Neural crest cell (in vitro differentiated cells): ENCODE measurements at places on chromosomes 13 and 19. TPM values are rescaled to one million over a fixed set of nuclear protein-coding genes. Genes with fewer than 3 reads are reported as not detected.

The IRF3 gene
- total RNA-seq: 70.0 and 76.0 TPM in 2 replicates

The APOC4 gene
- total RNA-seq: not detected in 2 replicates

The CDKN2D gene
- 8.7 and 9.5 TPM in 2 replicates for total RNA-seq

The NFILZ gene
- not detected in 2 replicates for total RNA-seq

The FCGBP gene
- 1.0 and 1.6 TPM in 2 replicates for total RNA-seq

The AXL gene
- total RNA-seq: 6.4 and 6.8 TPM in 2 replicates

The CEACAM1 gene
- total RNA-seq: not detected in 2 replicates

The SERPINE3 gene
- total RNA-seq: not detected in 2 replicates

The LRRC4B gene
- 42.5 and 50.2 TPM in 2 replicates for total RNA-seq

The CEACAM19 gene
- total RNA-seq: 5.0 and 6.1 TPM in 2 replicates

The BEST2 gene
- total RNA-seq: not detected in 2 replicates

The TJP3 gene
- total RNA-seq: not detected in 2 replicates

The IZUMO4 gene
- 5.5 and 5.6 TPM in 2 replicates for total RNA-seq

The DPP9 gene
- 46.8 and 48.0 TPM in 2 replicates for total RNA-seq

The KLK8 gene
- total RNA-seq: not detected in 2 replicates

The PRSS57 gene
- total RNA-seq: not detected in 2 replicates

The LYPD4 gene
- not detected in 2 replicates for total RNA-seq

The LRG1 gene
- total RNA-seq: 0.09 TPM in 2 replicates

The NKG7 gene
- total RNA-seq: not detected in 2 replicates

The SACS gene
- 75.4 and 80.5 TPM in 2 replicates for total RNA-seq

The ODAD3 gene
- 2.2 and 3.1 TPM in 2 replicates for total RNA-seq

The CD79A gene
- 0.32 and 0.70 TPM in 2 replicates for total RNA-seq

The LAIR1 gene
- not detected in 2 replicates for total RNA-seq

The PBX4 gene
- 7.5 and 7.7 TPM in 2 replicates for total RNA-seq

The CPAMD8 gene
- total RNA-seq: 14.5 and 17.0 TPM in 2 replicates

The ZNF132 gene
- total RNA-seq: 0.28 and 0.52 TPM in 2 replicates

The TSSK6 gene
- total RNA-seq: 2.7 and 2.9 TPM in 2 replicates

The CBARP gene
- 26.2 and 27.1 TPM in 2 replicates for total RNA-seq

The SH2D3A gene
- not detected in 2 replicates for total RNA-seq

The FPR2 gene
- total RNA-seq: not detected in 2 replicates

The TBCB gene
- 214 and 219 TPM in 2 replicates for total RNA-seq

The ZNF560 gene
- total RNA-seq: 0.12 TPM in 1 of 2 replicates, not detected in the other

The MAP4K1 gene
- 1.5 and 3.4 TPM in 2 replicates for total RNA-seq

The RFPL4A gene
- total RNA-seq: not detected in 2 replicates

The ZNF723 gene
- total RNA-seq: not detected in 2 replicates

The SOX21 gene
- total RNA-seq: 71.8 and 79.5 TPM in 2 replicates

The SLC46A3 gene
- 0.75 and 0.82 TPM in 2 replicates for total RNA-seq

The PLEKHF1 gene
- total RNA-seq: 1.2 TPM in 2 replicates

The TBXA2R gene
- total RNA-seq: 0.23 and 0.52 TPM in 2 replicates

The C19orf33 gene
- total RNA-seq: not detected in 2 replicates

The CEACAM3 gene
- total RNA-seq: not detected in 2 replicates

The C1QTNF9 gene
- total RNA-seq: not detected in 2 replicates

The KASH5 gene
- total RNA-seq: not detected in 2 replicates

The VASP gene
- 46.1 and 49.9 TPM in 2 replicates for total RNA-seq

The C19orf85 gene
- total RNA-seq: not detected in 2 replicates

The NKPD1 gene
- 0.16 and 0.39 TPM in 2 replicates for total RNA-seq

The CELF5 gene
- 2.3 and 3.0 TPM in 2 replicates for total RNA-seq

The CCL25 gene
- total RNA-seq: not detected in 2 replicates

The RAB3A gene
- 9.2 and 9.9 TPM in 2 replicates for total RNA-seq

The DZIP1 gene
- total RNA-seq: 71.0 and 71.1 TPM in 2 replicates

The KCNRG gene
- total RNA-seq: 1.1 and 1.4 TPM in 2 replicates

The CACNA1A gene
- 2.8 and 3.0 TPM in 2 replicates for total RNA-seq

The CEACAM16 gene
- not detected in 2 replicates for total RNA-seq

The MEGF8 gene
- 38.0 and 39.2 TPM in 2 replicates for total RNA-seq

The SEMA6B gene
- total RNA-seq: 21.7 and 25.3 TPM in 2 replicates

The ZNF20 gene
- total RNA-seq: 8.1 and 9.1 TPM in 2 replicates

The CALR3 gene
- total RNA-seq: not detected in 2 replicates

The ICAM4 gene
- not detected in 2 replicates for total RNA-seq
